Midbrain (tissue), 1 donor: ENCODE measurements at places on chromosomes 6 and 20.

DNA sequence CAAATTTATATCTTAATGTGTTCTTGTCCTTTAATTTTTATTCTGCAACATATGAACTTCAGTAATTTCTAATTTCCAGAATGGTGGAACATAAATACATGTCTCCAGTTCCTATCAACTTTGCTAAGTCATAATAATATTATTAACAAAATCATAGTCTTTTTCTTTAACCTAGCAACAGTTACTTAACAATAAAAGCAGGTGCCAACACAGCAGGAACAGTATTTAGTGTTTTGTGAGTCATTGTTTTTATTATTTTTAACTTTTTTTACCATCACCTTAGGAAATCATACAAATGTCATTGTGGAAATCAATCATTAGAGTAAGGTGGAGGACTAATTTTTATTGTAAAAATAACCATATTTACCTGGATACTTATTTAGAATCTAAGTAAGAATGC is 133.5 kb downstream of the PLCB1 start:
- DNase-seq = no peak

GRCh38 chr20:51275826-51276225 is 252.9 kb upstream of the KCNG1 start:
- no peak for DNase-seq

DNA sequence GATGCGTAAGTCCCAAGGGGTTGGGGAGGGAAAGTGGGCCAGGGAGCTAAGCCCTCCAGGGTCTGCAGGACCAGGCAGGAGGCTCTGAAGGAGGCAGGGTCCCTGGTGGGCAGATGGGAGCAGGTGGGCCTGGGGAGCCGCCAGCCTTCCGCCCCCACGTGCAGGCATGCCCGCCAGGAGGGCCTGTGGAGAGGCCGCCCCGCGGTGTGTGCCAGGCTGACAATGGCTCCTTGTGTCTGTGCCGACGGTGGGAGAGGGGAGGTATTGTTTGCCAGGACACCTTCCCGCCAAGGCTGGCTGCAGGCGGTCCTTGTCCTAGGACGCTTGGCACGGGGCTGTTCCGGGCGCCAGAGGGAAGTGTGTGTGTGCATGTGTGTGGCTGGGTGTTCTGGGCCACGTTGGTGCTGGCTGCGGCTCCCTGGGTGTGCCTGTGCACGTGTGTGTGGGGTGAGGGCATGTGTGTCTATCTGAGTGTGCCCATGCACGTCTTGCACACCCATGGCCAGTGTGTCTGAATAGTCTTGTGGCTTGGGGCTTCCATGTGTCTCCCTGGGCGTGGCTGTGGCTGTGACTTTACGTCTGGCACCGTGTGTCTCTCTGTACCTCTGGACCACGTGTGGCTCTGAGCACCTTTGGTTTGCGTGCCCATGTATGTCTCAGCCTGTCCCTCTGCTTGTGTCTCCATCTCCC is 153.0 kb downstream of the CEBPB start:
- DNase-seq = no peak

GRCh38 chr6:93927731-93928130 is 508.4 kb upstream of the EPHA7 start:
- DNase-seq = no peak

GRCh38 chr6:10535193-10535592 is 14.0 kb downstream of the GCNT2 start:
- DNase-seq = peak; percentile 5

GRCh38 chr20:16135630-16136029 is 437.6 kb downstream of the KIF16B start:
- no peak for DNase-seq

GRCh38 chr6:54860132-54860531 is 13.6 kb downstream of the FAM83B start:
- no peak for DNase-seq

DNA sequence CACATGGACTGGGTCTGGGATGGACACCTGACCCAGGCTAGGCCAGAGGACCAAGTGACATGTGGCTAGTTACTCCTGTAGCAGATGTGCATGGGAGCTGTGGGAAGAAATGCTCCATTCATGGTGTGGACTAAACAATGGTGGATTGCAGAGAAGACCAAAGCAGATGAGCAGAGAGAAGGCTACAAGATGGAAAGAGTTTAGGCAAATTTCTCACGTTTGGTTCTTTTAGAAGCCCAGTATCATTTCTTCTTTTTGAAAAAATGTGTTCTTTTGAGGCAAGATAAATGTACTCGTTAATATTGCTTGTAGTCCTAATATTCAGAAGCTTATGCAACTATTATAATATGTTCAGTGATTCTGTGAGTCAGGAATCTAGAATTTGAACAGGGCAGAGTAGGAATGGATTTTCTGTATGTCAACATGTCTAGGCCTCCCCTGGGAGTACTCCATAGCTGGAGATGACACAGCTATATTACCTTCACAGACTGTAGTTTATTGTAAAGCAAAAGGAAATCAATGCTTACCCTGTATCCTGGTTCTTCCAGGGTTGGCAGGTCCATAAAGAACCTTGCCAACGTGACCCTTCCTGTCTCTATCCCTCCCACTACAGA is 2.3 kb upstream of the BTN2A1 start:
- DNase-seq = no peak

- peak; percentile 65 for DNase-seq
Measured at GRCh38 chr20:61288331-61288784, 36.3 kb downstream of the CDH4 start.

DNA sequence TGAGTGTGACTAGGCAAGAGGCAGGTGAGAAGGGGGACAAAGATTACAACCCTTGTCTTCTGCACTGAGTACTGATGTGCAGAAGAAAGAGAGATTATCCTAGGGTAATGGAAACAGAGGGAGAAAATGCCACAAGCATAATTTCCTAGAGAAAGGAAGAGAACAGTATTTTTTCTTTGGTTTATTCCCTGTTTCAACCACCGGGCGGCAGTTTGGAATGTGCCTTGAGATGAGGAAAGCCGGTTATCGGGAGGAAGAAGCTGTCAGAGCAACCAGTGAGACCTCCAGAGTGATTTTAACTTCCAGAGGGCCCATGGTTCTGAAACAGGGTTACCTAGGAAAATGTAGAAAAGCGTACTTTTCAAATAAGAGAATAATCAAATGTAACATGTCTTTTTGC is 121.4 kb downstream of the REV3L start:
- DNase-seq = peak; percentile 62

- no peak for DNase-seq
Measured at GRCh38 chr20:45863543-45864470, 6.4 kb downstream of the ZSWIM3 start.

DNA sequence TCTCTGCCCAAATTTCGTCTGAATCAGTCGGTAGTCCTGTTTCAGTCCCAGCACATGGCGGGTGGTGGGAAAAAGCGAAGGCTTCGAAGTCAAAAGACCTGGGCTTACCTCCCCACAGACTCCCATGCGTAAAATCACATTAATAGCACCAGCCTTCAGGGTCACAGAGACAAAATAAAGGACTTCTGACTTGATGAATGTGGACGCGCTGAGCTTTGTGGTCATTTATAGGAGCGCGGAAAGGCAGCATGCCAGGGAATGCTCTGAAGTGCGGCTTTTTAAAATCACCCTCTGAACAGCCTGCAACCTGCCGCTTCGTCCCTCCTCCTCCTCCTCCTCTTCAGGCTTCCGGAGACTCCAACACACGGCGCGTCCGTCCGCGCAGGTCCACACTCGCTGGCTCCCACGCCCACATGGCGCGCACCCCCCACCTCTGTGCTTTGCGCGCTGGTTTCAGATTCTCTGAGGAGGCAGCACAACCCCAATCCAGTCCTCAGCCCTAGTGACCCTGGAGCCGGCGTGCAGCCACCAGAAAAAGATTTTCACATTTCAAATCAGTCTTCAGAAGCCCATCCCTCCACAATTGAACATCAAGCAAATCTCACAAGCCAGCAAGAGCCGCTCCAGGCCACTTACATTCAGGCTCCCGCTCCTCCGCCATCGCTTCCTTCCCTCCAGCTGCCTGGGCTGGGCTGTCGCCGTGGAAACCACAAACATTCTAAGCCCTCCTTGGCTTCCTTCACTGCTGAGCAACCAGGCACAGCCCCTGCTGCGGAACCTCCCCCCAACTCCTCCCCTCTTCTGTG is at the start of gene C6orf118:
TSS of gene C6orf118 (minus strand) at position 680 of the 806 bp plus-strand sequence. CDS start at position 661, 19 bp downstream.
- peak; percentile 33 for DNase-seq

DNA sequence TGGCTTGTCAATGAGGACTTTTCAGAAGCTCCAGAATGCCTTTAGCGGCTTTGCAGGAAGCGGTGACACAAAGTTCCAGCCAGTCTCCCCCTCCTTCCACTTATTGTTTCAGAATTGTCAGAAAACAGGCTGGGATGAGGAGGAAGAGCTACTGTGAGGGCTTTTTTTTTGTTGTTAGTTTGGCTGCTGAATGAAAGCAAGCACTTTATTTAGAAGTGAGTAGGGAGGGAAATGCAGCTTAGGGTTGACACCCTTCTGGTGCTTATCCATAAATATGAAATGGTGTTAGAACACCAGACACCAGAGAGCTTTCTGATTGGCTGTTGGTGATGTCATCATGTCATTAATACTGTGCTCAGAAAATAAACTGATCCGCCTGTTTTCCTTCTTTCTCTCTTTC is 251.5 kb downstream of the SOX4 start:
- DNase-seq = peak; percentile 52

DNA sequence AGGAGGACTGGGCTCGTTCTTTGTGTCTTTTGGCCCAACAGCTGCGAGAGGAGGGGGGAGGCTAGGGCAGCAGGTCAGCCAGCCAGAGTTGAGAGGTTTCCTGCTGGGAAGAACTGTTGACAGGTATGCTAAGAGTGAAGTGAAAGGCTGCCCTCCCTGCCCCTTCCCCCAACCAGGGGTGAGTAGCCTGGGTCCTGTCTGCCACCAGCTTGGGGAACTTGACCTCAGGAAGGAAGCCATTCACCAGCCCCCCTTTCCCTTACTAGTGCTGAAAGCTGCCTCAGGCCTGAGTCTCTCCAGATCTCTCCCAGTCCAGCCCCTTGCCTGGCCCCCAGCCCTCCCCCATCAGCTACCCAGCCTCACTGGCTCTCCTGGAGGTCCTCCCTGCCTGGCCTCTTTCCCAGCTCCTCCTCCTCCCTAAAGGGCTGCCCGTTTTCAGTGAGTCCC is 20.7 kb upstream of the ZNF76 start:
- DNase-seq = no peak

DNA sequence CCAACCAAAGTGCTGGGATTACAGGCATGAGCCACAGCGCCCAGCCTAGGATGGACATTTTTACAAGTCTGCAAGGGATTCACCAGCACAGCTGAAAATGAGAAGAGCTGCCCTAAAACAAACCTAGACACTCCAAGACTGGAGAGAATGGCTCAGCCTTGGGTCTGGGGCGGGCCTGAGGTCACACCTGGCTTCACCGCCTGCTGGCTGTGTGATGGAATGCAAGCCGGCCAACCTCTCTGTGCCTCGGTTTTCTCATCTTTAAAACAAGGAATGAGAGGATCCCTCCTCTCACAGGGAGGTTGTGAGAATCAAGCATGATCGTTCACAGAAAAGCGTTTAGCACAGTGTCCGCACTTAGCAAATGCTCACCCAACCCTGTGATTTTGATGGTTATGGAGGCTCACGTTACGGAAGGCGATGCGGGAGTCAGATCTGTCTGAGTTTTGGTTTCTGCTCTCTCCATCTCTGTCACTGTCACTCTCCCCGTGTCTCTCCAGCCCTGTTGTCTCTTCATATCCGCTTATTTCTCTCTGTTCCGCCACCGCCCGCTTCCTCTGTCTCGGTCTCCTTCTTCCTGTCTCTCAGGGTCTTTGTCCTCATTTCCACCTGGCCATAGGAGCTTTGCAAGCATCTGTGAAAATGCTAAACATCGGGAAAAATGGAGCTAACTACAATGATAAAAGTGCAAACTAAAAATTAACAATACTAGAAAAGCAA is 47.6 kb downstream of the CEBPB start:
- DNase-seq = no peak

- DNase-seq = no peak
Measured at GRCh38 chr20:5364997-5365597, 48.3 kb upstream of the PROKR2 start.

- DNase-seq = no peak
Measured at GRCh38 chr6:30730601-30731435, 10.7 kb downstream of the TUBB start.

GRCh38 chr6:166106076-166106686 is 61.5 kb downstream of the TBXT start:
- peak; percentile 82 for DNase-seq

DNA sequence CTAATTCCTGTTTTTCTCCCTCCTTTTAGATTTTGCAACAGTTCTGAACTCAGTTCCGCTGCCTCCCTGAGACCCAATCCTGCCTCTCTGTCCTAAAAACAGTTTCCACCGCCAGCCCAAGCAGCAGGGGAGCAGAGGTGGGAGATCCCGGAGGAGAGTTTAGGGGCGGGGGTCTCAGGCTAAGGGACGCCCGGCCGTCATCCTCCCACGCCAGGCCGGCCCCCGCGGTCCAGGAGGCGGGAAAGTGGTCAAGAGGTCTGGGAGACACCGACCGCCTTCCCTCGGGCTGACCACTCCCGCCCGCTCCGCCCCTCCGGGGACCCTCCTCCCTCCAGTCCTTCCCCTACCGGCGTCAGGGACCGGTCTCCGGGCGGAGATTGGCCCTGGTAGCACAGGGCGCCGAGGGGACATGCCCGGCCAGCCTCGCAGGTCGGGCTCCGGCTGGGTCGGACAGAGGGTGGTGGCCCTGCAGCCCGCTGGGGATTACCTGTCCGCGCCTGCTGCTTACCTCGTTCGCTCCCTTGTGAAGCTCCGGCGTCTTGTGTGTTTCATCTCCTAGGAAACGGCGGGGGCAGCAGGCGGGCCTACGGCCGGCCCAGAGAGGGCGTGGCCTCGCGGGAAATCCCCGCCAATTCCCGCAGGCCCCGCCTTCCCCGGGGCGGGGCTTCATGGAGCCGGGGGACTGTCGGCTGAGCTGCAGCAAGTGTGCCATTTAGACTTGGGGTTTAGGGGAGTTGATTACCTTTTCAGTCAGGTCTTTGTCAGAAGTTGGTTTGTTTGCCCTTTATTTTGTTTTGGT is at the start of gene MAK:
TSS of gene MAK (minus strand) at position 545 of the 799 bp plus-strand sequence. CDS start 7,891 bp downstream, outside the sequence.
- peak; percentile 86 for DNase-seq

DNA sequence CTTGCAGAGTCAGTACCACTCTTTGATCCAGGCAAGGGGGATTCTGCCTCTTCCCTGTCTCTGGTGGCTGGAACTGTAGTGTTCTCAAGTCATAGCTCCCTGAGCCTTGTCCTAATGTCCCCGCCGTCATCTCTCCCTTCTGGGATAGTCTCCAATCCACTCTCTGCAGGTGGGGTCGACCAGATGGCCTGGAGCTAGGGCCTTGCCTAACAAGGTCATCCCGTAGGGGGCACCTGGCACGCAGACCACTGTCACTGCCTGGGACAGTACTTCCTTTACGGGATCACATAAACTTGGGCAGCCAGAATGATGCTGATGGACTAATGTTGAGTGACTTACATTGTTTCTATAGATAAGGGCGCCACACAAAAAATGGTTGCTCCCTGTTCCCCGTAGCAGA is 118.9 kb upstream of the SLC22A23 start:
- no peak for DNase-seq
